ENCODE measurements at places on chromosomes 5 and 9. TPM values are rescaled to one million over a fixed set of nuclear protein-coding genes. Genes with fewer than 3 reads are reported as not detected.
A peak's percentile ranks its signal among the peaks of the same experiment; 100 is the strongest.

- peak; percentile 29 for DNase-seq
Measured at GRCh38 chr5:30581198-30581935, 612.1 kb upstream of the CDH6 start.

- DNase-seq = no peak
Measured at GRCh38 chr5:1768283-1769000, 31.2 kb downstream of the MRPL36 start.

DNA sequence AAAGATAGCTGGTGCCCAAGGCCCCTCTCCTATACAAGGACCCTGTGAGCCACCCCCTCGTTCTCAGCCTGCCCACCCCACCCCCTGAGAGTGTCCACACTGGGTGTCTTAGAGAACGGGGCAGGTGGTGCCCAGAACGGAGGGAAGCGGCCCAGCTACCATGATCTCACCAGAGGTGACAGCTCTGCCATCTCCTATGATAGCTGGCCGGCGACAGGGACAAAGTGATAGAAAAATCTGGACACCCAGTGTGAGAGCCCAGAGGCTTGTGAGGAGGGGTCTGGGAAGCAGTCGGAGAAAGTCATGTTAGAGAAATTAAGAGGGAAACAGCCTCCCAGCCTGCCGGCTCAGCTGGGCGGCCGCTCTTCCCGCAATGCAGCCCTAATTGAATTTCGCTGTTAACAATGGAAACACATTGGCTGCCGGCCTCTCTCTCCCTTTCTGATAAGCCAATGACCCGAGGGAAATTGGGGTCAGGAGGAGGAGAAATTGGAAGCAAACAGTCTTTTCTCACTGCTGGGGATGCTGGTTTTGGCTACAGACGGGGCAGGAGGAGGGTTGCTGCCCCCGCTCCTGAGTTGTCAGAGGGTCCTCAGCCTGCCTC is 32.3 kb downstream of the HK3 start:
- DNase-seq = no peak

DNA sequence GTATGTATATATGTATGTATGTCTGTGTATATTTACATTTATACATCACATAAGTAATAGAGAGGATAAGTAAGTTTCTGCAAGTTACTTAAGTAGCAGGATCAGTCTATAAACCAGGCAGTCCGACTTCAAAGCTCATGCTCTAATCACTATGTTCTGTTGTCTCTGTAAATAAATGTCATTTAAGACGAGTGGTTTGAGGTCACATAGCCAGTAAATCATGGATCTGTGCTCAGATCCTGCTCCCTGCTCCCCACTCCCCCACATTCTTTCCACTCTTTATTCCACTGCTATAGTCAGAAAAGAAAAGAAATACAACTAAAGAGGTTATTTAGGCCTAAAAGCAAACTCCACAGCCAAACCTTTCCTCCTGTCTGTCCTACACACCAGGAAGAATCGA is 90.4 kb downstream of the SERINC5 start:
- DNase-seq = no peak

- DNase-seq = peak; percentile 47
Measured at GRCh38 chr9:101409079-101409477, 10.4 kb downstream of the ZNF189 start.

DNA sequence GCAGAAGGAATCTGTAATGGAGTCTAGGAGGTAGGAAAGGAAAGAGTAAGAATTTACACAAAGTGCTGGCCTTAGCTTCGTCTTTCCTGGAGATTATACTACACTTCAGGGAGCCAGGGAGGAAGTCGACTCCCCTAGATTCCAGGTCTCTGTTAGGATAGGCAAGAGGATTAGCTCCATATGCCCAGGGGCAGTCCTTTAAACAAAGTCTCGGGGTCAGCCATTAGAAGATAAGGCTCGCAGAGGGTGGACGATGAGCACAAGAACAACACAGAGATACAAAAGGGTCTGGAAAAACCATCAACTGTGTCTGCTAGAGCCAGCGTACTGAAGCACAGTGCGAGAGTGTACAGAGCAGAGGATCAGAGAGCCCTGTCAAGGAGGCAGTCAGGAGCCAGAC is 344.7 kb upstream of the TNC start:
- DNase-seq = no peak

GRCh38 chr5:127834554-127834953 is 131.4 kb downstream of the CCDC192 start:
- no peak for DNase-seq

DNA sequence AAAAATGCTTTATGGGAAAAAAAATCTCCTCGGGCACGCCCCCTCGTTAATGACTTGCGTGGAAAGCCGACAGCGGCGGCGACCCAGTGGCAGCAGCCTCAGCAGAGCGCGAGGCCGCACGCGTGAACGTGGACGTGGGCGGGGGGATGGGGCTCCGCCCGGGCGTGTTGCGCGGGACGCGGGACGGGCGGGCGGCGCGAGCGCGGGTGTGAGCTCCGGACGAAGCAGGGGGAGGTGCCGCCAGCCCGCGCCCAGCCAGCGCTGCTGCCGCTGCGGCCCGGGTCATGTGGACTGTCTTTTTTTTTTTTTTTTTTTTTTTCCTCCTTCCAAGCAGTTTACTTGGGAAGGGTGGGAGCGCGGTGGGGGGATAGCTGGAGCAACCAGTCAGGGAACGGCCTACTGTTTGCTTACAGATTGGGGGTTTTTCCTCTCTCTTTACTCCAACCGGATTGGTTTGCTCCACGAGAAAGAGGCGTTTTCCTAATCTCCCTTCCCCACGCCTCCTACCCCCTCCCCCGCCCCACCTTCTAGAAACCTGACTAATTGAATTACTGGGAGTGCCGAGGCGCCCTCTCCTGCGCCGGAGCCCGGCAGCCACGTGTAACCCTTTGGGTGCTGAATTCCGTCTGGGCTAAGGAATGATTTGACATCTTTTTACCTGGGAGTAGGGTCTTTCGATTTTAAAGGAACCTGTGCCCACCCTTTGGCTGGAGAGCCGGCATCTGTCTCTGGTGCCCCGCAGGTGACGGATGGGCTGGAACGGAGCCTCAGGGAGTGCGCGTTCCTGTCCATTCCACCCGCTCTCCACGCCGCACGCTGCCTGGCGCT is 1.7 kb upstream of the EFNA5 start:
- DNase-seq = peak; percentile 94

DNA sequence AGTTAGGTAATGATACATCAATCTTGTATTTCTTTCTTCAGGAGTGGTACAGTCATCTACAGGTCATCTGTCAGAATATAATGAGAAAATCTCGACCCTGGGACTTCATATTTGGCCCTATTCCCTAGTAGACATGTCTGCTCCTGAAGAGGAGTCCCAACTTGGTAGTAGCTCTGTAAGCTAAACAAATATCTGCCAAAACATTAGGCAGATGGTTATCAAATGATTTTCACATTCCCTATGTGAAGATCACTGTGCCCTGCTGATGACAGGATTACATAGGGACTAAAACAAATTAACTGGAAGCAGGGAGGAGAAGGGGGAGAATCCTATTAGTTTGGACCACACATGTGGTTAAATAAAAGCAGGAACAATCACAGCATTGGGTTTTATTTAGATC is 138.6 kb upstream of the NFIB start:
- no peak for DNase-seq

- no peak for DNase-seq
Measured at GRCh38 chr5:124126504-124127217, 614.7 kb downstream of the CSNK1G3 start.

GRCh38 chr5:89003563-89004036 is 120.6 kb upstream of the MEF2C start:
- DNase-seq = no peak

DNA sequence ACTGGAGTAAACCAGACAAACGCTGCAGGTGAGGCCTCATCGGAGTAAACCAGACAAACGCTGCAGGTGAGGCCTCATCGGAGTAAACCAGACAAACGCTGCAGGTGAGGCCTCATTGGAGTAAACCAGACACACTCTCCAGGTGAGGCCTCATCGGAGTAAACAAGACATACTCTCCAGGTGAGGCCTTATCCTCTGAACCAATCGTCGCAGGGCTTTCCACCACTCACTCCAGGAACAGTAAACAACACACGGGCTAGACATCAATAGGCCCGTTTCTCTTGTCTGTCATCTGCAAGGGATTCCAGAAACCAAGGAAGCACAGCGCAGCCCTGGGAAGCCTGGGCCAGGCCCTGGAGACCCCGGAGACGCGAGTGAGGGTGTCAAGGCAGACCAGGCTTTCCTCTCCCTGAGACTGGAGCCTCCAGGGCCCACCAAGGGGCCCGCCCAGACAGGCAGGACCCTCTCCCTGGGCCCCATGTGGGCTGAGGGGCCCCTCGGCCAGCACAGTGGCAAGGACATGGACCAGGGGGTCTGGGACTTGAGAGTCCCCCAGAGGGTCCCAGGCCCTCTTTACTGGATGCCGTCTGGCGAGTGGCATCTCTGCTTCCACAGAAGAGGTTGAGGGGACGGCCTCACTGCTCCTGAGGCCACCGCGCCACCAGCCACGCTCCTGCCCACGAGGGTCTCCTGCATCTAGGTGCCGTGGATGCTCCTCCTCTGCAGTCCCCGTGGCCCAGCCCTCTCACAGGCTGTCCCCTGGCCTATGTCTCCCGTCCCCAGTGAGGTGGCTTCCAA is 26.4 kb upstream of the NSMF start:
- no peak for DNase-seq

DNA sequence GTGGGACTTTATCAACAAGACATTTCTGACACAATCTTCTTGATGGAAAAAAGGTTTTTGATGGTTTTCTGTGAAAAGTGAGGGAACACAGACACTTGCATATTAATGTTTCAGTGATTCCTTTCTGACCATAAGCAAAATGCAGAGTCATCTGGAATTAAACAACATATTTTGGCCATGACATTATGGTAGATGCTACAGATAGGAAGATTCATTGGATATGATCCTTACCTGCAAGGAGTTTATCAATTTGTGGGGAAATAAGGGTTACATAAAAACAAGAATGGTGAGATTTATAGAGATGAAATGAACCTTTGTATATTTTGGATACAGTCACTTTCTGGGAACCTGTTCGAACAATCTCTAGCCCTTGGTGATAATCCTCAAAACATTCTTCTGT is 155.3 kb upstream of the GNA14 start:
- DNase-seq = no peak

- no peak for DNase-seq
Measured at GRCh38 chr9:4689021-4689420, 9.7 kb downstream of the CDC37L1 start.

DNA sequence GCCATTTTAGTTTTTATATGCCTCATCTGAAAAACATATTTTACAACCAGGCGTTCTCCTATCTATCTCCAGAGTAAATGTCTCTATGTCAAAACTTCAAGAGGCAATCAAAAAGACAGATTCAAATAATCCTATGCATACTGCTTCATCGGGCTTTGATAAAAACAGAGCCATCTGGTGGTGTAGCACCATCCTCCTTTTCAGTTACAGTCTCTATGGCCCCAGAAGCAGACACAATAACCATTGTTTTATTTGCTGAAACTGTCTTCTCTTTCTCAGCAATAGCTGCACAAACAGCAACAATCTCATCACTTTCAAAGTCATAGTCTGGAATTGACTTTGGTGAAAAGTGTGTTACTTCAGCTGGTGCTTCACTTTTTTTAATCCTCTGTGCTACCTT is 36.3 kb downstream of the PTGER4 start:
- no peak for DNase-seq

- DNase-seq = peak; percentile 84
Measured at GRCh38 chr5:38994324-38994927, 79.8 kb downstream of the RICTOR start.

- peak; percentile 21 for DNase-seq
Measured at GRCh38 chr9:94822273-94822672, 95.8 kb downstream of the AOPEP start.

DNA sequence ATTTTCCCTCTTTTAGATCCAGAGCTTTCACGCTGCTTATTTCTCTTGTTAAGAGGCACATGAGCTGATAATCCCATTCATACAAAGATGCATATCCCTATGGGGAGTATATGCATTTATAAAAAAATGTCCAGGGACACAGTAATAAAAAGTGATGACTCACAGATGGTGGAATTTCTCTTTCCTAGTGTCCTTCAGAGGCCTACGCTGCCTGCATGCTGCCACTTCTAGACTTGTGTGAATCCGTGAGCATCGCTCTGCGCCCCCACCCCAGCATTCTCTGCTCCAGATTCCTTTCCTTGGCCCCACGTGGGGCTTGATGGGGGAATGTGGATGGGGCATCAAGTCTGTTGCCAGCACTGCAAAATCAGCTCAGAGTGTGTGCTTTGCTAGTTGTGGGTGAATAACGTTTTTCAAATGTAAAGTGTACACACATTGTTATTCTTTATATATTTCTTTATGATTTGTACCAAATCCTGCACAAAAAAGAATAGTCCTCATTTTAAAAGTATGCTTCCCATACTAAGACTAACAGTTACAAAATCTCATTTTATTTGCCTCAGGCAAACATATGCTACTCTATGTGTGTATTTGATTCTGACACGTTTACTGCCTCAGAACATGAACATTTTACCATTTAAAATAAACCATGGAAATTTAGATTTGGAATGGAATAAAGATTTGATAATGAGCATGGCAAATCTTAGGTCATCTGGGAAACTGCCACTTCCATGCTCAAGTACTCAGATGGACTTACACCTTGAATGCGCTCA is 22.4 kb upstream of the RASGRF2 start:
- DNase-seq = peak; percentile 13

- peak; percentile 44 for DNase-seq
Measured at GRCh38 chr9:135463140-135463539, 16.4 kb upstream of the PPP1R26 start.

Gene PPIC
- total RNA-seq = 70.1 TPM

Gene SLC6A19
- total RNA-seq = not detected

Gene ADRA1B
- 0.26 TPM for total RNA-seq

Gene AGTPBP1
- 10.7 TPM for total RNA-seq

Gene YIPF5
- 83.2 TPM for total RNA-seq

Gene CACFD1
- total RNA-seq = 9.1 TPM

Gene KIF27
- total RNA-seq = 4.8 TPM

Gene DRD1
- 2.6 TPM for total RNA-seq

Gene CPLANE1
- 17.7 TPM for total RNA-seq

Gene KCNN2
- 0.50 TPM for total RNA-seq

Gene CLIC3
- 3.5 TPM for total RNA-seq

Gene IL5
- total RNA-seq = not detected

Gene F12
- total RNA-seq = under 0.01 TPM

Gene BTNL8
- total RNA-seq = not detected
